ENCODE measurements at places on chromosomes 5 and 9.

DNA sequence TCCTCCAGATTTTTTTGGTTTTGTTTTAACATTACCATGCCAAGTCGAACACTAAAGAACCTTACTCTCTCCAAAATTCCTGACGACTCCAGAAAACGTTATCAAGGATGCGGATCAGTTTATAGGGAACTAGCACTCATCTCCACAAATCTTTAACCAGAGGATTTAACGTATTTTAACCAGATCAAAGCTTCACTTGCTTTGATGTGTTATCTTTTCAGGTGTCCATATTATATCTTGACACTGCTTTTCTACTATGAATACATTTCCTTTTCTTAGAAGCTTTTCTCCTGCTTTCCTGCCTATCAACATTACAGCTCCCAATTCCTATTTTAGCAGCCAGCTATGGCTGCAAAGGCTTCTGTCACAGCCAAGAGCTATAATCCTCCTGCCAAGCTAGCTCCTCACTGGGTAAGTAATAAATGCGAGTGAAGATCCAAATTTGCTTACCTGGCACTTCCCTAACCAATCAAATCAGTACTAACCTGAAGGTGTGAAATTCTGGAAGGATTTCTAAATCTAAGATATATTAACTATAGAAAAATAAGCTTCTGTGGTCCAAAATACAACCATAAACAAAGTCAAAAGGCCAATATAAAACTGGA lies 60.2 kb downstream of the CDC14B start:
- no peak for DNase-seq

GRCh38 chr9:101536938-101537337 lies 3.3 kb downstream of the RNF20 start:
- DNase-seq: no peak

- peak; percentile 86 for DNase-seq
Observed at GRCh38 chr9:85178474-85178873, 508.9 kb downstream of the NTRK2 start.

DNA sequence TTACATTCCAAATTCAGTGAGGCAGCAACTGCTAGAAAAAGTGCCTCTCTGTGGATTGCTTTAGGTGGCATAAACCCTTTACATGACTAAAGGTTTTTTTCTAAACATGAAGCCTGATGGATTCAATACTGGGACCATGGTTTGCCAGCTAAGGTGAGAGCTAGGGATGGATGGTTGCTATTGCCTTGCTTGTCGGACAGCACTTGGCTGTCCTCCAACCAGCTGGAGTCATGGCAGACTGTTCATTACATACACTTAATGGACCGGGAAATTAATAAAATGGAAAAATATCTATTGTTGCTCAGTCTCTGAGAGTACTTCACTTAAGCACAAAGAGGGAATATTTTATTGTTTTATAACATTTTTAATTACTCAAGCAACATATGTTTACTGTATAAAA lies 116.9 kb upstream of the TRPC7 start:
- DNase-seq: peak; percentile 75

- no peak for DNase-seq
Observed at GRCh38 chr5:108345541-108346171, 36.2 kb downstream of the FBXL17 start.

DNA sequence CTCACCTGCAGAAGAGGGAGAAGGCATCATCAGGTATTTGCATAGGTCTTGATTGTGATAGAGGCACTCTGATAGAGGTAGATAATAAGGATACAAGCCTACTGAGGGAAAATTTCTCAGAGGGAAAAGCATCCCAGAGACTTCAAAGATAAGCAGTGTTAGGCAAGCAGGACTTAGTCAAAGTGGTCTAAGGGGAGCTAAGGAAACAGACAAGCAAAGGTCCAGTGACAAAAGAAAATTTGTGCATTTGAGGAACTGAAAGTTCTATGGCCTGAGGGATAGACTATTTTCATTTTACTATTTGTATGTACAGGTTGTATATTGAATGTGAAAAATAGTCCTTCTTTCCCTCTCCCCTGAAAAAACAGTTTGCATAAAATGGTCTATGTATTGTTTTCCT lies 27.4 kb downstream of the OXCT1 start:
- no peak for DNase-seq

DNA sequence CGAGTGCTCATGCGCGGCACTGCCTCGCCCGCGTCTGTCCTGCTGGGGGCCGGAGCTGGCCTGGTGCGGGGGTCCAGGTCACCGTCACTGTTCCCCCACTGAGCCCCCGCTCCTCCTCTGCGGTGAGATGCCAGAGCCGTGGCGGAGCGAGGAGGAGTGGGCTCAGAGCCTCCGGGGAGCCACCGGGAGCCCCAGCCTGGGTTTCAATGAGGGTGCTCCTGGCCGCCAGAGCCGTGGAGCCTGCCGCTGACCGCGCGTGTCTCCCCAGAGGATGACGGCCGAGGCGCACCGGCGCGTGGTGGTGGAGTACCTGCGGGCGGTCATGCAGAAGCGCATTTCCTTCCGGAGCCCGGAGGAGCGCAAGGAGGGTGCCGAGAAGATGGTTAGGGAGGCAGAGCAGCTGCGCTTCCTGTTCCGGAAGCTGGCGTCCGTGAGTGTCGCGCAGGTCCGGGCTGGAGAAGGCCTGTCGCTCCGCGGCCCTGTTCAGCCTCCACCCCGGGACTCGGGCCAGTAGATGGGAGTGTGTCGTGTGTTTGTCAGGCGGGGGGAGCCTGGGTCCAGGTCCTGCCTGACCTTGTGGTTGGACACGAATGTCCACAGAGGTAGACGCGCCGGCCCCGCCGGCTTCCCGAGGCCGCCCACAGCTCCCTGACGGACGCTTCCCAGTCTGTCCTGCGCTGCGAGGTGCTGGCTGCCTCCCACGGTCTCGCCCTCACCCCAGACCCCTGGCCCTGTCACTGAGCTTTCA lies 22.0 kb downstream of the EXOC3 start:
- DNase-seq: no peak

- DNase-seq: no peak
Observed at GRCh38 chr5:67305913-67306710, 109.5 kb upstream of the CD180 start.

DNA sequence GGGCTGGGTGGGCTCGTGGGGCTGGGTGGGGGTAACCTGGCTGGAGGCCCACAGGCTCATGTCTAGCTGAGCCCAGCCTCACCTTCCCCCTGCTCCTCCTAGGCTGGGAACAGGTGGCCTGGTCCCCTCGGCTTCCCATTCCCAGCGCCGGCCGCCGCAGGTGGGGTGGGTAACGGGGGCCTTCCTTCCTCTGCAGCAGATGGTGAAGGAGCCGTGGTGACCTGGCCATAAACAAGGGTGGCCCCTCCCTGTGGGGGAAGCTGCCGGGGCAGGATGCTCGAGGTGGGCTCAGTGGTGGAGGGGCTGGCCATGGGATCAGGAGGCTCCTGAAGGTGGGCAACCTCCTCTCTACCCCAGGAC lies 41.0 kb upstream of the EGFL7 start:
- no peak for DNase-seq

DNA sequence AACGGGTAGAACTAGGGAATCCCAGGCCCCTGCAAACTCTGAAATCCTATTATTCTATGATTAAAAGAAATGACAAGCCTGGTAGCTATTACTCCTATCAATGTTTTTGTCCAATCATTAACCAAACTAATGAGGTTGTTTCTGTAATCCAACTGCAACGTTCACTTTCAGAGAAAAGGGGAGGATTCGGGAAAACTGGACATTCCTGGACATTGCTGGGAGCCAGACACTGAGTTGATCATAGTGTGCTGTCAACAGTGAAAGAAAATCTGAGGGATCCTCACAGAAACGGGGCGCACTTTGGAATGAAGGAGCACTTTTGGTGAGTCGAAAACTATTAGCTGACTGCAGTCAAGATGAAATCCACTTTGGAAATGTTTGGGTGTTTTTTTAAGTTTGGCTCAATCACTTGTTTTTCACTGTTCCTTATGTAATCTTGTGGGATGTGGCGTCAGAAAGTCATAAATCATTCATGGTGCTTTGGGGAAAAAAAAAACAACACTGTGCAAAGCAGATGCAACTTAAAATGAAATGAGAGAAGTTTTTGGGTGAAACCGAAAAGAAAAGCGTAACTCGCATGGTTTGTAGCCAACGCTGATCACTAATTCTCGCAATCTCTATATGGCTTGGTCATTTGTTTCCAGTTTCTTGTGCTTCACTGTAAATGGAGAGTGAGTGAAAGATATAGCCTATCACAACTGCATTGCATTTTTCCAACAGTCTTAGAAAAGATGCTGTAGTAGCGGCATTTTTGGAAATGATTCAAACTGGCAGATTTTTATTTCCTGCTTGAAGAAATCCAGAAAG lies 51.2 kb upstream of the ADRA1B start:
- no peak for DNase-seq

- no peak for DNase-seq
Observed at GRCh38 chr5:25459082-25459481, 814.3 kb upstream of the CDH10 start.

- DNase-seq: no peak
Observed at GRCh38 chr5:59149271-59149670, 566.4 kb downstream of the RAB3C start.

GRCh38 chr5:176594554-176594953 lies 15.4 kb downstream of the GPRIN1 start:
- DNase-seq: no peak

DNA sequence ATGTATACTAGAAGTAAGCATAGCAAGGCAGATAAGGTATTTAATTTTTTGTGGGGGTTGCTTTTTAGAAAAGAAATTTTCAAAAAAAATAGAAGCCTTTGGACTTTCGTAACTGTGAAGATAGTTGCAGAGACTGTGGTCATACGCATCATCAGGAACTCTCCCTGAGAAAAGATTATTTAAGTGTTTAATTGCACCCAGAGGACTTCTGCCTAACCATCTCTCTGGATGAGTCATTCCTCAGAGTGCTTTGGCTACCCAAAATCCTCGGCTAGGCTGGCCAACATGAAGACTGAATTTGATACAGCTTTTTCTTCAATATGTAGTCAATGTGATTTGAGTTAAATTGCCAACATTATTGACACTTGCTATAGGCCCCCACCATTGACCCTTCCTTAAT lies 296.4 kb downstream of the TLR4 start:
- no peak for DNase-seq

DNA sequence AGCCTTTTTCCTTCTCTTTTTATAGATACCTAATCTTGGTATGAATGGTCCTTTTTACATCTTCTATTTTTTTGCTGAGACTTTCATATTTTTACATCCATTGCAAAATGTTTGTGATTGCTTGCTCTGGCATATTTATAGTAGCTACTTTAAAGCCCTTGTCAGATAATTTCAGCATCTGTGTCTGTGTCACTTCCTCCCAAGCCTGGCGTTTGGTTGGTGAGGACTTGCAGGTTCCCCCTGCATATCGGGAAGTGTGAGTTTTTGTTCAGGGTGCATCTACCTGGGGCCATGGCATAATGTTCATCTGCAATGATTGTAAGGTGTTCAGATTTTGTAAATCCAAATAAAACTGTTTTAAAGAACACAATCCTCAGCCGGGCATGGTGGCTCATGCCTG lies 8.9 kb downstream of the FBXW5 start:
- no peak for DNase-seq

DNA sequence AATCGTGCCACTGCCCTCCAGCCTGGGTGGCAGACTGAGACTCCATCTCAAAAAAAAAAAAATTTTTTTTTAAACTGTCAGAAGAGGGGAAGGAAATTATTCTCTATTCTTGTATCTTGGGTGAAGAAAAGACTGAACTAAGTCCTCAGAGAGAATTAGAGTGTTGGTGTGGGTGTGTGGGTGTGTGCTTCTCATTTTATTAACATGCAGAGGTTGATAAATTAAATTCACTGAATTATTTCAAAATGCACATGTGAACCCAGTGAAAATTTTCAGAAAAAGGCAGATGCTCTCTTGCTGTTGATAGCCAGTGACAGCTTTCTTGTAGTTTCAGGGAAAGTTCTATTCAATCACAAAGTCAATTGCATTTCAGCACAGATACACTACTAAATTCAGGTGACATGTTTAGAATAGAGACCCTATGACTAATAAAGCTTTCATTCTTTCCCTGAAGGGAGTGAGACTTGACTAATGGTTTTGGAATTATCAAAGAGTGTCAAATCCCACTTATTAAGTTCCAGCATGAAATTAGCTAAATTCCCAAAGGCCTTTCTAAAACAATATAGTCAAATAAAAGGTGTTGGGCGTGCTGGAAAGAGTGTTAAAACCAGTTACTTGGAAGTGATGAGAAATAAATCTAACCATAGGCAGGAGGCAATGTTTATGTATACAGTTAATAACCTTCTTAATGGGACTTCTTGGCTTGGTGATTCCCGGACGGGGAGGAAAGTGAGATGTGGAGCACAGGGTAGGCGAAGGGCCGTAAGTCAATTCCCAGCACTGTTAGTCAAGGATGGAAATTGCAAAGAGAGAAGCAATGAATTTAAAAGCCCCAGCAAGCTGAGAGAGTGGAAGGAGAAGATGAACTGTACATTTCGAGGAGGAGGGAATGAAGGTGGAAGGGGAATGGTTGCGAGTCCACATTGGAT lies 103.2 kb upstream of the SPATA31D4 start:
- DNase-seq: no peak

DNA sequence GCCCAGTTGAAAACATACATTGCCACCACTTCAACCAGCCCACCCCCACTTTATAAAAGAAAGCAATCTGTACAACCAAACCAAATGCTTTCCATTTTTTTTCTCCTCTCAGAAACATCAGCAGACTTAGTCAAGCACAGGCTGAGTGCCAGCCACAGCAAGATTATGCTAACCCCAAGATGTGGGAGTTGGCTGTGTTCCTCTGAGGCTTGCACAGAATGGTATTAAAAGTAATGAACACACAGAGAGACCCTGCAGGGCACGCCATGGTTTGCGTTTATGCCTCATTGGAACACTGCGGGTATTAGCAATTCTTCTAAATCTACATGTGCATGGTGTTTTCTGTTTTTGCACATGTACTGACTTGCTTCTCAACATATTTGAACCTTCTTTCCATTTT lies 419.9 kb upstream of the GRAMD2B start:
- no peak for DNase-seq

DNA sequence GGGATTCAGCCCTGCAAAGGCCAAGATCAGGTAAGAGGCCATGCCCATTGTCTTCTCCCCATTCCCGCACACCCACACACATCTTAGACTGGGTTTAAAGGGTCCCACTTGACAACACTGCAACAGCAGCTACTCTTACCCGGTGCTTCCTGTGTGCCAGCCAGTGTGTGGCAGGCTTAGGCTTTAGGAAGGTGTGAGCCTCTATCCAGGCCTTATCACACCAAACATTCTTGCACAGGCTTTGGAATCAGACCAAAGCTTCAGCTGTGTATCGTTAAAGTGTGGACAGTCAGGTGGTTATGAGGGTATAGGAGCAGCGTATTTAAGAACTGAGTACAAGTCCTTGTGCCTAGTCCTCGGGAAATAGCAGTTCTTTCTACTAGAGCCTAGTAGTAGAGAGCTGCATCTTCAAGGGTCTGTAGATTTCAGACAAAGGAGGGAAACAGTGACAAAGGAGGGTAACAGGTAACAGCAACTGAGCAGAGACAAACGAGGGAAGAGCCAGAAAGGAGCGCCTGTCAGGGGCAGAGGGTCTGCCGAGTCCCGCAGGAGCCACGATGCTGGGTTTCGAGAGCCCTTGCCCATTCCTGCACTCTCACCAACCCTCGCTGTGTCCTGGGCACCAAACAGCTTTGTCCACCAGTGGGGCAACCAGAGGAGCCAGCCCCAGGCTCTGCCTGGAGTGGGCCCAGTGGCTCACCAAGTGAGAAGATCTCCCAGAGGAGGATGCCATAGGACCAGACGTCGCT lies 30.9 kb downstream of the CSF1R start:
- no peak for DNase-seq

GRCh38 chr5:10288592-10289219 lies 19.0 kb downstream of the CMBL start:
- DNase-seq: peak; percentile 97

GRCh38 chr5:39755986-39756385 lies 331.2 kb upstream of the DAB2 start:
- no peak for DNase-seq
